Stimulated activated CD8-positive, alpha-beta memory T cell treated with anti-CD3 and anti-CD28 coated beads, Interleukin-7, amount 100 ng/mL, for 4 hours (primary cell): ENCODE measurements at places on chromosomes 5 and 9.

GRCh38 chr9:133684121-133684935 lies 48.2 kb downstream of the DBH start:
- DNase-seq = no peak

DNA sequence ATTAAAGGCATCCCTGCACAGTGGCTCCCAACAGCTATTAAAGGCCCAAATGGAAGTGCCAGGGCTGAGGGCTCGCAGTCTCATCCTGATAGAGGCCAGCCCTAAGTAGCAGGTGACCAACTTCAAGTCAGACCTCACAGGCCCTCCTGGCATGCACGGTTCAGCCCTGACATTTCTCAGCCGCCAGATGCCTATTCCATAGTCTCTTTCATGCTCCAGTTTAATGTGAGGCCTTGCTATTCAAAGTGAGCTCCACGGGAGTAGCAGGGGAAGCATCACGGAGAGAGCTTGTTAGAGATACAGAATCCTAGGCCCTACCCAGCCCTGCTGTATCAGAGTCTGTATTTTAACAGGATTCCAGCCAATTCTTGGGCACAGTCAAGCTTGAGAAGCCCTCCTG lies 11.1 kb downstream of the LHFPL2 start:
- no peak for DNase-seq

DNA sequence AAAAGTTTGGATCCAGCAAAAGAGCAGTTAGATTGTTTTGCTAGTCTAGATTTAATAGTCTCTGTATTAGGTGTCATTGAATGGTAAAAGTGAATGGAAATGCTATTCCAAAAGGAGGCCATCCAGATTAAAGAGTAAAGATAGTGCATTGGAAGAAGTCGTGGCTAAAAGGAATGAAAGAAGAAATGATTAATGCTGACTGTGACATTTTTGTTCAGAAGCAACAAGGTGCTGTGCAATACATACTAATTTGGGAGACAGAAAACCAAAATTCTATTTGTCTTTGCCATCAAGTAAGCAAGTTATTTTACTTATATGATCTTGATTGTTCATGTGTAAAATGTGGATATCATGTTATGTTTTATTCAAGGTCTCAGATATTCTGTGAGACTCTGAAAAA lies 85.1 kb downstream of the GPBP1 start:
- DNase-seq = no peak

GRCh38 chr5:88683506-88684135 lies 199.4 kb downstream of the MEF2C start:
- DNase-seq = no peak

- no peak for DNase-seq
These were observed 345.7 kb downstream of the DEPDC1B start for GRCh38 chr5:60354311-60354710.
